ENCODE measurements at places on chromosomes 3 and 15.
A peak's percentile ranks its signal among the peaks of the same experiment; 100 is the strongest.

DNA sequence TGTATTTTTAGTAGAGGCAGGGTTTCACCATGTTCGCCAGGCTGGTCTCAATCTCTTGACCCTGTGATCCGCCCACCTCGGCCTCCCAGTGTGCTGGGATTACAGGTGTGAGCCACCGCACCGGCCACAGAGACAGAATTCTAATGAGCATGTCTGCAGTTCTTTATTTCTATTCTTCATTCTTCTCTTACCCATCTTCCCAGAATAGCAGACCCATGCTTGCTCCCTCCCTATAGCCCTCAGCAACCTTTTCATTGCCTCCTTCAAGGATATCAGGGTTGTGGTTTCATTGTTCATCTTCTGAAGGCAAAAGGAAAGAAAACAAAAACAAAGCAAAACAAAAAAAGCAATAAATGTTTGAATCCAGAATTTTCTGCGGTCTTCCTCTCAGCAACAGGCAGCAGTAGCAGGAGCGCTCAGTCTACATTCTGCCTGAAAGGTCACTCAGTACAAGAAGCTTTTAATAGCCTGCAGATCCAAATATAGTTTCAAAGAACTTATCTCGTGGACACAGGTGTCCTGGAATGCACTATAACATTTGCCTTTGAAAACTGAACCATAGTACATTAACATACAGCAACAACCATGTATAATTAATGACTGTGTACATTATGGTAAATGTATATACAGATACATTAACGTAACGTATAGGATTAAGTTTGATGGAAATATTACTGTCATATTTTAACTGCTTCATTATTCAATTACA, at the start of gene SMCO1:
Gene SMCO1 (minus strand): TSS at position 434 of the 709 bp plus-strand sequence. CDS start 137 bp downstream, at position 297.
- no peak for DNase-seq

DNA sequence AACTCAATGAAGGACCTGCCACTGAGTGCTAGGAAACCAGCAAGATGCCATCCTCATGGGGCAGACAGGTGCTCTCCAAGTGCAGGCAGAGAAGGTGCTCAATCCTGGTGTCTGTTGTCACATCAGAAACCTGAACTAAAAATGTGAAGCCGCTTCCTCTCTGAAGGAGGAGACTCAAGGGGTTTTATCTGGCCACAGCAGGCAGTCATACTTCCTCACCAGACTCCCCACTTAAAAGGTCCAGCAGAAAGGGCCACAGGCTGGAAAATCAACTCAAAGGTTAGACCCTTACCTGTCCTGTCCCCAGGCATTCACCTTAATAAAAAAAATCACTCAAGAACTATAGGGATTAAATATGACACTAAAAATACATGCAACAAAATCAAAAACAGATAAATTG, 4.8 kb downstream of the CCDC12 start:
- DNase-seq: no peak

- DNase-seq: no peak
These were observed 142.7 kb upstream of the IGF1R start for GRCh38 chr15:98505611-98506031.

- DNase-seq: no peak
These were observed 1.1 kb downstream of the FAM131A start for GRCh38 chr3:184338511-184338945.

DNA sequence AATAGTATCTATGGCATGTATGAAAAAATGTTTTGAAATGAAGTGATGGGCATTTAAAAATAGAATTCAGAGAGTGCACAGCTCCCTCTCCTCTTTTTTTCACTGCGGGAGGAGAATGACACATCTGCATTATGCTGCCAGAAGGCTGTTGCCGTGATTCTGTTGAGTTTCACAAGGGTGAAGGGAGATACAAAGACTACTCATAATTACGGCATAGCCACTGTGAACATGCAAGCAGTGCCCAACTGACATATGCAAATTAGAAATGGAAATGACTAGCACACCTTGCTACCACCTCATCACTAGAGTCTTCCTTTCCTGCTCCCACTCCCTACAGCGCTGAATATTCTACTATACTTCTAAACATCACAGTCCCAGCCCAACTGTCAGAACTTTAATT, 20.1 kb downstream of the IFT57 start:
- DNase-seq: no peak

DNA sequence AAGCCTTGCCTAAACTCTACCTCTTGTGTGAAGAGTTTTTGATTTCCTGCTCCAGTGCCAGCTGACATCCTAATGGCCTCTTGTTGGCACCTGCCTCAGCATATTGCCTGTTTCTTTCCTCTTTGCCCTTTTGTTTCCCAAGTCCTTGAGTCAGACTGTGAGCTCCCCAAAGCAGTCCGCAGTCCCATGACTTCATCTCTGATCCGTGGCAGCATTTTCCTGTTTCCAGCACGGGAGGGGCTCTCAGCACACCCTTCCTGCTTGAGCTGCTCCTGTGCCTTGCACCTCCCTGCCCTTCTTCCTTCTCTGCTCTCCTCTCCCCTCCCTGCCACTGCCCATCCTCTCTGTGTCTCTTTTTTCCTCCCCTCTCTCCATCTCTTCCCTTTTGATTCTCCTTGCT, 179.6 kb downstream of the EPHB1 start:
- no peak for DNase-seq

DNA sequence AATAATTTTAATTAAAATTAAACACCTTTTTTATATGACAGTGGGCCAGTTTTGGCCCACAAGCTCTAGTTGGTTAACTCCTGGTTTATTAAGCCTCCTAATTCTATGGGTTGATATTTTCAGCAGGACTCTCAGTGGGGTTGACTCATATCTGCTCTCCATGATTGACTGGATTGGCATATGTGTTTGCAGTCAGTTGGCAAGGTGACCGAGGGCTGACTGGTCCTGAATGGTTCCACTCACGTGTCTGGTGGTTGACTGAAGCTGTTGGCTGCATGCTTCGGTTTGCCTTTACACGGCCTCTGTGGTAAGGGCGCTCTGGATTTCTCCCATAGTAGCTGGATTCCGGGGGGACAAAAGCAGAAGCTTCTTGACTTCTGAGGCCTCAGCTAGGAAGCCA, 65.3 kb upstream of the ZNF280D start:
- peak; percentile 15 for DNase-seq
